ENCODE measurements at places on chromosomes 5 and 9. TPM values are rescaled to one million over a fixed set of nuclear protein-coding genes. Genes with fewer than 3 reads are reported as not detected.

C1QTNF3 gene
- total RNA-seq: 8.2 TPM

GPR107 gene
- total RNA-seq: 17.5 TPM

GGTA1 gene
- total RNA-seq: 9.1 TPM

DAB2 gene
- total RNA-seq: 255 TPM

GM2A gene
- 26.6 TPM for total RNA-seq

TEX53 gene
- total RNA-seq: not detected

GPX8 gene
- total RNA-seq: 19.1 TPM

SRA1 gene
- total RNA-seq: 26.2 TPM

DNA sequence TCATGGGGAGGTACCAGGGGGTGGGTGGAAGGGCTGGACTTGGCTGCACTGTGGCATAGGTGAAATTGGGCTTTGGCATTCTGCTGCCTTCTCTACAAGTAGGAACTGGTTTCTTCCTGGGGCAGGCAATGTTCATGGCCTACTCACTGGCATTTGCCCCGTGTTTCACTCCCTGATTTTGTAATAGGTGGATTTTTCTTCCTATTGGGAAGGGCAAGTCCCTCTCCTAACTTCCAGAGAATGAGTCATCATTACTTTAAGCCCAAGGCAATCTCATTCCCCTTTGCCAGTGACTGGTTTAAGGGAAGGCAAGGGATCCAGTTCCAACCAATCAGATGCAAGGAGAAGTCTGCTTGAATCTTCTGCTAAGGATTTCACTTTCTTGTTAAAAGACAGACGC lies 67.9 kb upstream of the ANKRD55 start:
- no peak for DNase-seq

DNA sequence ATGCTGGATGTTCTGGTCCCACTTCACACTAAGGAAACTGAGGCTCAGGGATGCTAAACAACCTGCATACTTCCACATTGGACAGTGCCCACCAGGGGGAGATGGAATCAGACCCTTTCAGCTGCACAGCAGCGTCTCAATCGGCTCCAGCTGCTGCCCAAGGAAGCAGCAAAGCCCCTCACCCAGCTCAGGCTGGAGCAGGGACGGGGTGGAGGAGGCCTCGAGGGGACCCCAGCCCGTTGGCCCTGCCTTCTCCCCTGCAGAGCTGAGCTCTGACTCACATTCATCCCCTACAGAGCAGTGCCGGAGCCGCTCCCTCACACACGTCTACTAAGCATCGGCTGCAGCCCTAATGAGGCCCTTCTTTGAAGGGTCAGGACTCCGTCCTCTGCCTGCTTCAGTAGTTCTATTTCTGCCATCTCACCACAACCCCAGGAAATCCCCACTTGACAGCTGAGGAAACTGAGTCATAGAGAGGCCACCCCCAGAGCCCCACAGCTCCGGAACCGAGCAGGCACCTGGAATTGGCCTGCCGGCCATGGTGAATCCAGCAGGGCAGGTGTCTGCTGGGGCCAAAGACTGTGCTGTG lies 21.5 kb upstream of the SUSD3 start:
- DNase-seq: no peak

DNA sequence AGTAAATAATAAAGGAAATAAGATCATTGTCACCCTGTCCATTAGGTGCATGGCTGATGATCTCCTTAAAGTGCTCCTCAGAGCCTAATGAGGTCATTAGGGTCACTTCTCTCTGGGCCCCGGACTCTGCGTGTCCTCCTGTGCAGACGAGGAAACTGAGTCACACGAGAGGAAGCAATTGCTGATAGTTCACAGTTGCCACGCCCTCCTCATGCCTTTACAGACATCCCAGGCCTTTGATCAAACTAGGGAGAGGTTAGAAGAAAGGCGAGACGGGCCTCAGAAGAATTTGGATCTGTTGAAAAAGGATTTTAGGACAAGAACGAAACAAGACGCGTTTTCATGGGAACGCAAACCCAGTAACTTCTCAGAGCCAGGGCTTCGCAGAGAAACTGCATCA lies 32.0 kb upstream of the MSX2 start:
- no peak for DNase-seq

DNA sequence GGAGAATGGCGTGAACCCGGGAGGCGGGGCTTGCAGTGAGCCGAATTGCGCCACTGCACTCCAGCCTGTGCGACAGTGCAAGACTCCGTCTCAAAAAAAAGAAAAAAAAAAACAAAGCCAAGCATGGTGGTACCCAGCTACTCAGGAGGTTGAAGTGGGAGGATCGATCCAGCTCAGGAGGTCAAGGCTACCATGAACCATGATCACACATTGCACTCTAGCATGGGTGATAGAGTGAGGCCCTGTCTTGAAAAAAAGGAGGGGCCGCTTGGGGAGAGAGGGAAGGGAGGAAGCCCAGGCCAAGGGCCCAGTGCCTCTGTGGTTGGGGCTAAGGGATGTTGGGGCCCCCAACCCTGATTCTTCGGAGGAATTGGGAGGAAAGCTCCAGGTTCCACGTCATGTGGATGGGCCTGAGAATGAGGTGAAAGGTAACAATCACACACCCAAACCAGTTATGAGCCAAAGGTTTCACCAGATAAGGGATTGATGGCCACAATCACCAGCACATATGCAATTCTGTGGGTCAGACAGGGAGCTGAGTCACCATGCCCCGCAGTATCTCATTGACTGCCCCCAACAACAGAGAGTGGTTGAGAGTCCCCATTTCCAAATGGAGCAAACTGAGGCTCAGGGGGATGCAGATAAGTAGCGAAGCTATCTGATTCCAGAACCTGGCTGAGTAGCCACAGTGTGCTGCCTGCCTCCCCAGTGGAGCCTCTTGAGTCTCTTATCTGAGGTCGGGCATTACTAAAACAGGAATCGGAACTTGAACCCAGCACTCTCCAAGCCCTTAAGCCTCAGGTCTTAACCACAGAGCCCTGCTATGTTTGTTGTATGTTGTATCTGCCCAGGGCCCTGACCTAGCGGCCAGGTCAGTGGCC lies 20.5 kb downstream of the SWI5 start:
- DNase-seq: no peak

DNA sequence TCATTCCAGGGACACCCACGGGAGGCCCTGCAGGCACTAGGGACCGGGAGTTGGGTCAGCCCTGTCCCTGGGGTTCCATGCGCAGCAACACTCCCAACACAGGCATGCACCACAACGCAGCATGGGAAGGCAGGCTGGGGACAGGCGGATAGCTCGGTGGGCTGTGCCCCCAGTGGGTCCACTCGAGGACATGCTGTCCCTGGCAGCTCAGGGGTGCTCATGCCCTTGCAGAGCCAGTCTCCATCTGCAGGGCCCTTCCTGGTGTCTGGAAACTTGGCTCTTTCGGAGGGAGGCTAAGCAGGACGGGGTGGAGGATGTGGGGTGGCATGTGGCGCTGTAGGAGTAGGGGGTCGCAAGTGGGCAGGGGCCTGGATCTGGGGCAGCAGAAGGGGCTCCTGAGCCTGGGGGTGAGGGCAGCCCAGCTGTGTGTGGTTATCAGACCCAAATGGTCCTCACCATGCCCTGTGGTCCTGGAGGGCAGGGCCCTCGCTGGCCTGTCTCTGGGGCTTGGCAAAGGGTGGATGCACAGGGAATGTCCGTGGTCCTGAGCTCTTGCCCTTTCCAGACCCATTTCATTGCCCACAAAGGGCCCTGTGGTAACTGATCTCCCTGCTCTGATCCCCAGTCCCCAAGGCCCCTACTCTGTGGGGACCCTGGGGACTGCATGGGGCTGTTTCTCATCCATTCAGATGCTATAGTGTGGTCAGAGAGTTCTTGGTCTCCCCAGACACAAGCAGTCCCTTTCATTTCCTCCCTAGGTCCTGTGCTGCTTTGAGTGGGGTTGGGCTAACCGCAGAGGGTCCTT lies 90.3 kb upstream of the PHYKPL start:
- DNase-seq: no peak

GRCh38 chr5:1038417-1039209 lies 30.0 kb downstream of the NKD2 start:
- DNase-seq: no peak

- no peak for DNase-seq
Observed at GRCh38 chr5:164687391-164687790, 1182.0 kb downstream of the MAT2B start.

GRCh38 chr5:148826053-148826738 lies at the start of gene ADRB2:
ADRB2 (plus strand) TSS chr5:148826611; CDS start chr5:148826832, 221 bp downstream.
- DNase-seq: peak; percentile 77

- DNase-seq: peak; percentile 31
Observed at GRCh38 chr9:115944166-115944948, 209.2 kb upstream of the PAPPA start.

DNA sequence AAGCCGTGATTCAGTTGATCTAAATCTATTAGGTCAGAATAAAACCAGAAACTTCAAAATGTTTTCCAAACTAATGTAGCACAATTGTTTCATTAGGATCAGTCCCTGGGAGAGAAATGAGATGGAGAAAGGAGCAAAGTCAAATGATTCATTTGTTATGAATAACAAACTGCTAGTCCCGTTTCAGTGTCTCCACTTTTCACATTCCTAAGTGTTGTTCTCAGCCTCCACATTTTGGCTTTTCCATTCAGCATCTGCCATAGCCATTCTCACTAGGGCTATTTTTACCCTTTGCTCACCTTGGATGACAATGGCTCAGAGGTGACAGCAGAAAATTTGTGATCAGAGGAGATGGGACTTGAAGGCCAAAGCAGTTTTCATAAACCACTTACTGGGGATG lies 314.1 kb upstream of the KIF2A start:
- DNase-seq: no peak

GRCh38 chr5:100777680-100778300 lies 125.3 kb downstream of the ST8SIA4 start:
- no peak for DNase-seq

DNA sequence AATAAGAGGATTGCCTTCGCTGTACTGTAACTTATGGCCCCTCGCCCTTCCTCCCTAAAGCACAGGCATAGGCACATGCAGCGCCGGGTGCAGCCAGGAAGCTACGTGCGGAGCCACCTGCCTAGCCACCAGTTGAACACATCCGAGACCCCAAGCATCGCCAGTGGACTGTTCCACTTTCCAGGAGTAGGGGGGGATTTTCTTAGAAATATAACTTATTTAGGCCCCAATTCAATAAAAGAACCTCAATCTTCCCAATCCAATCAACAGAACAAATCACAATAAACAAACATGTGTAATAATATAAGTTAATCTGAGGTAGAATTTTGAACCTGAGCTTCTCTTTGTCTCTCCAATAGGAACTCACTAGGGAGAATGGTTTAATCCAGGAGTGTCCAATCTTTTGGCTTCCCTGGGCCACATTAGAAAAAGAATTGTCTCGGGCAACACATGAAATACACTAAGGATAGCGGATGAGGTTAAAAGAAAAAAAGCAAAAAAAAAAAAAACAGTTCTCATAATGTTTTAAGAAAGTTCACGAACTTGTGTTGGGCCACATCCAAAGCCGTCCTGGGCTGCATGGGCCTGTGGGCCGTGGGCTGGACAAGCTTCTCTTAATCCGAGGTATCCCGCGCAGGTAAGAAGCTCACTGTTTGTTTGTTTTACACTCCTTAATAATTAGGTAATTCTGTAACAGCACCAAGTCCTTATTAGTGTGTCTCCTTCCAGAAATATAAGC lies 22.0 kb upstream of the NIPBL start:
- no peak for DNase-seq

Data from omental fat pad (tissue), 4 donors.